ENCODE measurements at places on chromosomes 2 and 18.

- peak; percentile 83 for DNase-seq
Observed at GRCh38 chr2:85750587-85751575, 2.9 kb upstream of the ATOH8 start.

DNA sequence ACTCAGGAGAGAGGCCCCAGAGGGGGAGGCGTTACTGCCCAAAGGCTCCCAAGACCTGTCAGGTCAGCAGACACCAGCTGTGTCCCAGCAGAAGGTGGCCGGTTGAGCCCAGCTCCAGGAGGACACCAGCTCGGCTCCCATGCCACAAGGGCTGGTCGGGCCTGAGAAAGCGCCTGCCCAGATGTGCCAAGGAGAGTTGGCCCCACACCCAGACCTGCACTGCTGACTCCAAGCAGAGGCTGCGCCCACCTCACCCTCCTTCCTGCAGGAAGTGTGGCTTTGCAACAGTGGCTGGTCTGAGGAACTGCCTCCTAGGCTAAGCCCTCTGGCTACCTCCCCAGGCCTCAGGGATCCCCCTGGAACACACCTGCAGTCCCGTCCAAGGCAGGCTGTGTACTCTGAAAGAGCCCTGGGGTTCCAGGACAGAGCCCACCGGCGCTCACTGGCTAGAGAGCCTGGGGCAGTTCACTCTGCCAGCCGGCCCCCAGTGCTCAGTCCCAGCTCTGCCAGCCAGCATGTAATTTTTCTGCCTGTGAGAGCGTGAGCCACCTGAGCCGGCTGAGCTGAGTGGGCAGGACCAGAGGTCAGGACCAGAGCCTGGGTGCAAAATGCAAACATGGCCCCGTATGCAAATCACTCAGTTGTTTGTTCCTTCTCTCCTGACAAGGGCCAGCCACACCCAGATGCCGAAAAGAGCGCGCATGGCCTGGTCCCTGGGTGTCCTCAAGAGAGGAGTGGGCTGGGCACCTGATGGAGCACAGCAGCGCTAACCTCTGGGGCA is 36.9 kb upstream of the PTMA start:
- DNase-seq, result no peak

- no peak for DNase-seq
Observed at GRCh38 chr2:232898592-232899543, 28.8 kb downstream of the SNORC start.

DNA sequence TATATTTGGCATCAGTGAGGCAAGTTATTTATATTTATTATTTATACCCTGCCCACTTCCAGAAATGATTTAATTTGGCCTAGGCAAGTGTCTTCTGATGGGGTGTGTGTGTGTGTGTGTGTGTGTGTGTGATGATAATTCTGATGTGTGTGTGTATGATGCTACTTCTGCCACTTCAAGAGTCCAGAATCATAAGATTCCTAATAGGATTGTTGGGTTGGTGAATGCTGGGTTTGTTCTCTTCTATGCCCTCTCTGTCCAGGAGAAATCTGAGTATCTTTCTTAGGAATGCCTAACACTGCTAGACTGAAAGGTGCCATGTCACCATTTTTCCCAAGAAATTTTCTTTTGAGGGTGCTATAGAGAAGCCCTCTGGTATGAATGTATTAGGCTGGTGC is 122.5 kb downstream of the SPTBN1 start:
- DNase-seq, result no peak
